ENCODE measurements at places on chromosomes 4 and X.

DNA sequence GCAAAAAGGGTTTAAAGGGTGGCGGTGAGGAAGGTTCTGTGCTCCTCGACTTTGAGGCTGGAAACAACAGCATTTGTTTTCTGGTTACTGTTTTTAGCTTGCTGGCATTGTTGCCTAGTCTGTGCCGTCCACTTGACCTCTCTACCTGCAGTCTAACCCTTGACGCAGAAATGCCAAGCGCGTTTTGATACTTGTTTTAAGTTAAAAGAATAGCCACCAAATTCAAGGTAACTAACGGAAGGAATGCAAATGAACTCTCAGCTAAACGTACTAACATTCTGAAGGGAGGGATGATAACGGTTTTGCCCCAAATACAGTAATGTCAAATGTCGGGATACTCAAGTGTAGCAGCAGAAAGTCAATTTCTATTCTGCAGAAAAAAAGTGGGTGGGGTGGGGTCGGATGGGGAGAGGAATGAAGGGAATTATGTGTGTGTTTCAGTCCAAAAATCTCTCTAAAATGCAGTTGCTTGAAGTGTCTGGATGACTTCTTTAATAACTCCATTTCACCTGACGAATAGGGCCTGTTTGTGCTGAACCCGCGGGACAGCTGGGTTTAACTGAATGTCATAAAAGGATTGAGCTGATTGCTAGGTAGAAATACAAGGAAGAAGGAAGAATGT, 3.4 kb upstream of the NKX6-1 start:
- no peak for DNase-seq

DNA sequence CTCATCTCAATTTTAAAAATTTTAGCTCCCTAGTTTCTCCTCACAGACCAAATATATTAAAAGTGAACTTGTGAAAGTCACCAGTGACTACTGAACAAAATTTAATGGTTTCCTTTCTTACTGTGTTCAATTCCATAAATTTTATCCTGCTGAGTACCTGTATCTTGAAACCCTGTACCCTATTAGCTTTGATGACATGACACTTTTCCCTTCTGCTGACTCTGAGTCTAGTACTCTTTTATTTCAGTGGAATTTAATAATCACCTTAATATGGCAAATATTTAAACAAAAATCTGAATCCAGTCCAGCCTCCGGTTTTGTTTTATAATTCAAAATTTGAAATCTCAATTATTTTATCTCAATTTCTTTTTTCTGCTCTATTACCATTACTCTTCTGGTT, 203.1 kb upstream of the NUDT6 start:
- DNase-seq = no peak

GRCh38 chr4:182884040-182884439, 33.1 kb downstream of the DCTD start:
- no peak for DNase-seq

- DNase-seq = no peak
Measured at GRCh38 chr4:170325599-170325998, 235.8 kb upstream of the AADAT start.

DNA sequence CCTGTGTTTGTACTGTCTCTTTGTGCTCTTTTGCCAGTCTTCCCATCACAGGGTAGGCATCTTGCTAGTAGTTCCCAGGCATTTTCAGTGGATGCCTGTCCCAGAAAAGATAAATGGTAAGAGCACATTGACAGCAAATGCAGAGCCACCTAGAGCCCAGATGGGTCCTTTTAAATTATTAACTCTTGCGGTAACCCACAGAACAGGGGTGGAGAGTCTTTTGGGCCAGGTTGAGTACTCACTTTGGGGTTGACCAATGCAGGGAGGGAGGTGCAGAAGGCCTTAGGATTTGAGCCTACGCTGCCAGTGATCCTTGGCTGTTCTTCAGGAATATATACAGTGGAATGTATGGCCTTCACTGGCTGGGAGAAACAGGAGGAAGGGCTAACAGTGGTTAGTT, 173.8 kb downstream of the MSN start:
- no peak for DNase-seq

GRCh38 chr4:120005527-120005926, 61.1 kb downstream of the MAD2L1 start:
- no peak for DNase-seq

- DNase-seq = no peak
Measured at GRCh38 chr4:182486881-182487280, 243.7 kb downstream of the TENM3 start.

DNA sequence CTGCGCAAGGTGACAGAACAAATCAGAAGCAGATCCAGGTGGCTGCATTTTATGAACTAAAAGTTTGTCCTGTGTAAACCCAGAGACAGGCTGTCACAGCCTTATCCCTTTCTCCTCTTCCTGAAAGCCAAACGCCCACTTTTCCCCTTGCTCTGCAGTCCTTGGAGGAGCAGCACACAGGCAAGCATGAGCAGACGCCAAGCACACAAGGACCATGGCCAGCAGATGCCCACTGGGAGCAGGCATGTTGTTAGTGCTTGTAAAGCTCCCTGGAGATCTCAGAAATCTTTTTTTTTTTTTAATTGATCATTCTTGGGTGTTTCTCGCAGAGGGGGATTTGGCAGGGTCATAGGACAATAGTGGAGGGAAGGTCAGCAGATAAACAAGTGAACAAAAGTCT, 11.5 kb upstream of the HOPX start:
- DNase-seq = no peak

Measured in stimulated activated CD4-positive, alpha-beta T cell treated with anti-CD3 and anti-CD28 coated beads, Interleukin-4, amount 100 ng/mL, for 24 hours (primary cell).